ENCODE measurements at places on chromosomes 1 and 21.

- DNase-seq = no peak
Measured at GRCh38 chr1:6864166-6864565, 78.9 kb downstream of the CAMTA1 start.

DNA sequence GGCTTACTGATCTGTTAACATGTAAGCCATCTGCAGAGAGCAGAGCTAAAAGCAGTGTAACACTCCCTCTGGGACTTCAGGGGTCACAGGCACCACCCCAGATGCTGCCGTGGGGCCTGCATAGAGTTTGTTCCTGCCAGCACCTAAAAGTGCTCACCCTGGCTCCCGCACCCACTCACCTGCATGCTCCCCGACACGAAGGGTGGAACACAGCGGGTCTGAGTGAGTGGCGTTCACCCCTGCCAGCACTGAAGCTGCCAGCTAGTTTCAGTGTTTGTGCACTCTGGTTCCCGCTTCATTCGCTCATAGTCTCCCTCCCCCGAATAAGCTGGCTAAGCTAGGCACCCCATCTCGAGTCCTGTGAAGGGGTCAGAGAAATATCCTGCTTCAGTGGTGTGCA lies 1681.0 kb downstream of the NCAM2 start:
- no peak for DNase-seq

DNA sequence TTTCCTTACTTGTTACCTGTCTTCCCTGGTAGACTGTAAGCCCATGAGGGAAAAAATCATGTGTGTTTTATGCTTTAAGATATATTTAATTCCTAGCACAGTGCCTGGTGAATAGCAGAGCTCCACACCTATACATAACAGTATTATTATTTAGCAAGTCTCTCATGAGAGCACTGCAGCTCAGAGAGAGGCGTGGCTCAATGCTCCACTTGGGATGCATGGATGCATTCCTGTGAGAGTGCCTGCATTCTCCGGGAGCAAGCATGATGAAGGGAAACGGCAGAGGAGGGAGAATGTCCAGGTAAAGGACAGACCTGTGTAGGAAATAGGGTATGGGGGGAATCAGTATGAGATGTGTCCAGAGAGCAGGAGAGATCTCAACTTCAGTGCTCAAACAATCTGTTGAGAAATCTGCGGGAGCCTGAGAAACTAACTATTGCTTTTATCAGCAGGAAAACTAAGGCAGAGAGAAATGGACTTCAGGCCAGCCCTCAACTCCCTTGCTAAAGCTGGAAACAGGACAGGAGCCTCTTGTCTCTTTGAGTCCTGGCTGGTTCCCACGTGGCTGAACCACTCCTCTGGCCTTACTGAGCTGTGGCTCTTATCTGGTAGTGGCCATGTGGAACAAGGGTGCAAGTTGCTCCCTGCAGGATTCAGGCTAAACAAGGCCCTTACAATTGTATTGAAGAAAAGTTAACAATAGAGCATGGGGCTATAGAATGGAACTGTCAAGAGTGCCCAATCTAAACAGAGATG lies 113.1 kb downstream of the KCNN3 start:
- no peak for DNase-seq

DNA sequence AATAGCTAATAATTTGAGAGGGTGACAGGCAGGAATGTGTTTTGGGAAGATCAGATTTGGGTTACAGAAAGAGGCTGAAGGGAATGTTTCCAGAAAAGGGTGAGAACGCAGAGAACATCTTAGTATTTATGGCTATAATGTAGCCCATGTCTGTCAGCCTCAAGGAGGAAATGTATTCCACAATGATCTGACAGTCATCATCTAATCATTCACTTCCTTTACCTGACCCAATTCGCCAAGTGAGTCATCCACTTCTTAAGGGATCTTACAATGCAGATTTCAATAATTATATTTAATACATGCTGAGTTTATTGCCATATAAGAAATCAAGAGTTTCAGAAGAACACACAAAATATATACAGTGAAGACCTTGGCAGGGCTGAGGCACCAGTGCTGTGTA lies 10.8 kb downstream of the TRIM45 start:
- no peak for DNase-seq

- DNase-seq = no peak
Measured at GRCh38 chr21:18771845-18772380, 368.3 kb upstream of the TMPRSS15 start.

GRCh38 chr1:24502709-24503058 lies at the start of gene RCAN3:
Gene RCAN3, plus strand, starts transcription at chr1:24502836. Its CDS starts 11,537 bp downstream, at chr1:24514373.
- DNase-seq = peak; percentile 95

- DNase-seq = no peak
Measured at GRCh38 chr1:7457811-7458210, 313.3 kb upstream of the VAMP3 start.

- DNase-seq = no peak
Measured at GRCh38 chr1:221343136-221343535, 398.8 kb downstream of the DUSP10 start.

- DNase-seq = no peak
Measured at GRCh38 chr1:197725044-197725443, 50.2 kb downstream of the DENND1B start.

DNA sequence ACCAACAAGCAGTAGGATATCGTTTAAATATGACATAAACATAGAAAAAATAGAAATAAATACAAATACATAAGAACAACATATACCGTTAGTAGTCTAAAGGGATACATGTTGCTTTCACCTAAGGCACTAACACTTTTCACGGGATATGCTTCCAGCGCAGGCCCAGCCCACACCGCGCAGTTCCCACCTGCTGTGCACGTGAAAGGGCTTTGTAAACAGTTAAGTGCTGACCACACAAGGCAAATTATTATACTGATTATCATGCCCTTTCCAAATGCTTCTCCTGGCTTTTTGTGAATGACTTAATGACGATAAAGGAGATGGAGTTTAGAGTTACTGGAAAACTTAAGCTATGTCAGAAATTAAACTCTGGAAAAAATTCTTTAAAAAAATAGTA lies 11.3 kb upstream of the IL22RA1 start:
- no peak for DNase-seq

- DNase-seq = peak; percentile 98
Measured at GRCh38 chr1:202160377-202160940, at the start of gene PTPN7. Gene PTPN7, minus strand, starts transcription at chr1:202160602. Its CDS starts 1,200 bp downstream, at chr1:202159402.

DNA sequence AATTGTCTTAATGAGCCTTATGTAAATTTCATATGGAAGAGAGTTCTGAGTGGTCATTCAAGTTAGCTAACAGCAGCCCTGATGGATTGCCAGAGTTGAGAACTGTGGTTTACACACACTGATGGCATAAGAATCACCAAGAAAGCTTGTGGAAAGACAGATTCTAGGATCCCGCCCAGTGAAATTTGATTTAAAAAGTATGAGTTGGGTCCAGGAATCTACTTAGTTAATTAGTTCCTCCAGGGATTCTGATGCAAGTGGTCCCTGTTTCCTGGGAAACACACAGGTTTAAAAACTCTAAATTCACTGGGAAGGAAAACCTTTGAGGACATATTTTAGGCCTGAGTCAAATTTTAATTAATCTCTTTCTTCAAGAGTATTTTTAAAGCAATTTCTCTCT lies 144.3 kb downstream of the NTPCR start:
- no peak for DNase-seq

DNA sequence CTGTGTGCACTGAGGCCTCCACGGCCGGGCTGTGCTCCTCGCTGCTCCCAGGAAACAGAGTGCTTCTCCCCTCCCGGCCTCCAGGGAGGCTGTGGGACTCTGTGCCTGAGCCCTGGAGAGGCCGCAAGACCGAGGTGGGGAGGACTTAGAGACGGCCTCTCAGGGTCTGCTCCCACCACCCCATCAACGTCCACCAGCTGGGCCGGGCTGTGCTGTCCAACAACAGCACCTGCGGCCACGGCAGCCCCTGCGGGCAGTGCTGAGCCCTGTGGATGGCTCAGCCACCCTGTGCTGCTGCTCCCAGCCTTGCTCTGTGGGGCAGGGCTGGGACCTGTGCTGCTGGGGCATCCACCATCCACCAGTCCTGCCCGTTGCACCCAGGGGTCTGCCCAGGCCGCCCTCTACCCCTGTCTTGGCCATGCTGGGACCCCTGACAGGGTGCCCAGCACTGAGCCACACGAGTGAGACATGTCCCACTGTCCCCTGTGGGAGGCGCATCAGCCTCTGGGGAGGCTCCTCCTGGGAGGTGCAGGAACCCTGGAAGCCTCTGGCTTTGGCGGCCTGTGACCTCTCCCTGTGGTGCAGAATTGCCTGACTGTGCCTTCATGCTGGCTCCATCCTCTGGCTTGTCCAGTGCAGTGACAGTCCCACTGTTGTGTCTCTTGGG lies 31.2 kb upstream of the LRRC3 start:
- no peak for DNase-seq

DNA sequence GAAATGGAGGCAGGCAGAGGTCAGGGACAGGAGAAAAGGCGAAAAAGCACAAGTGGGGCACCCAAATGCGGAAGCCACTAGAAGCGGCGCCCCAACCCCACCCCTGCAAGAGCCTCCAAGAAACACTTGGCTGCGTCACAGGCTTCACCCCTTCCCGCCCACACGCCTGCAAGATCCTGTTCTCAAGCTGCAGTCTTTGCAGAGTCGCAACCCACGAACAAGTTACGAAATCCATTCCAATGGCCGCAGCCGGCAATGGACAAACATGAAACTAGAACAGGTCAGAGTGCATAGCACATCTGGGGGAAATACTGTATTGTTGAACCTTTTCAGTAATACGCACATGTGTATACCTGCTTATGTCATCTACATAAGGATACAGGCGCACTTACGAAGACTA lies 103.6 kb downstream of the PSMG1 start:
- DNase-seq = no peak

GRCh38 chr1:169906938-169907337 lies 13.2 kb upstream of the SCYL3 start:
- no peak for DNase-seq

DNA sequence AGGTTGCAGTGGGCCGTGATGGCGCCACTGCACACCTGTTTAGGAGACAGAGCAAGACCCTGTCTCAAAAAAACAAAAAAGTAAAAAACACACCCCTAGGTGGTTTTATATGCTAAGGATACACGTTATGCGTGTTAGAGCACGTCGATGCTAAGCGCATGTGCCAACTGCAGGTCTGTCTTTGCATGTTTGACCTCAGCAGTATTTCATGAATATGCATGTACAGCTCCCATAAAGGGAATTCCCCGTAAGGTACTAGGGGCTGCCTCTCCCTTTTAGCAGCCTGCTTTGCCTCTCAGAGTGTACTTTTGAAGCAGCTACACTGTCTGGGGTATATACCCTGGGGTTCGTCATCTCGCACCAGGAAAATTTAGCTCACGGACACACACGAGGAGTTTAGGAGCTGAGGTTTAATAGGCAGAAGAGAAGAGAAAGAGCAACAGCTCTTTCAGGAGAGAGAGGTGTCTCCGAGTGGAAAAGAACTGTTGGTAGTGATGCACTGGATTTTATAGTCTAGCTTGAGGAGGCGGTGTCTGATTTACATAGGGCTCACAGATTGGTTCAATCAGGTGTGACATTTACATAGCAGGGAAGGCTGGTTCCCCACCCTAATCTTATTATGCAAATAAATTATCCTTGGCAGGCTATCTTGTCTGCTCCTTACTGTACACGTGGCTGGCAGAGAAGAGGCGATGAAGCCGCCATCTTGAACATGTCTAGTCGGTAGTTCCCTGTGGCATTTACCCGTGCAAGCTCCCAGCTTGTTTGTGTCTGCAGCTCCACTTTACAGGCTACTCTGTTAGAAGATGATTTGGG lies 4.2 kb upstream of the OTUD3 start:
- DNase-seq = no peak

GRCh38 chr1:51234721-51235425 lies 1.2 kb upstream of the RNF11 start:
- peak; percentile 83 for DNase-seq

DNA sequence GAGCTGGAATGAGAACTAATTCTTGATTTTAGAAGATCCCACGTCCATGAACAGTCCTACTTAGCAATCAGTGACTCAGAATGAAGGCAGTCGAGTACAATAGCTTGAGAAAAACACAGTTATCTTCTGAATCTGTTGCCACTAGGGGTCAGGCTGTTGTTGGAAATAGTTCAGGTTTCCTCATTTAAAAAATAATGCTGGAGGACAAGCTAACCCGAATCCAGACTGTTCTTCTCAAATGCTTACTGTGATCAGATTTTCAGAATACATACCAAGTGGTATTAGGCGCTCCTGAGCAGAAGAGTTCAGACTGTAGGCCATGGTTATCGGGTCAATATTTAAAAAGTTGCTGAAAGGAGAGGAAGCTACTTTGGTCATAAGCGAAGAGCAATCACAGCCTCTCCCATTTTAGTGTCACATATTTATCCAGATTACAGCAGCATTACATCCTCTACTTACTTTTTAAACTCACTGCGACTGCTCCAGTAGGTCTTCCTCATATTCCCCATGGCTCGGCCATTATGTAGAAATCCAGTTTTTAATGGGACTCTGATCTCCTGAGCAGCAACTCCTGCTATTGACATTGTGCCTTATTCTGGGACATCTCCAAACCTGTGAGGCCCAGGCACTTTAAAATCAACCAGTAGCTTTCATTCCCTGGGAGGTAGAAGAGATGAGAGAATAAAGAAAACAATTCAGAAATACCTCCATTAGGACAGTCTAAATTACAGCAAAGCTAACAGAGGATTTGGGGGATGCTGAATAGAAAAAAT lies 10.9 kb downstream of the ERRFI1 start:
- peak; percentile 51 for DNase-seq

DNA sequence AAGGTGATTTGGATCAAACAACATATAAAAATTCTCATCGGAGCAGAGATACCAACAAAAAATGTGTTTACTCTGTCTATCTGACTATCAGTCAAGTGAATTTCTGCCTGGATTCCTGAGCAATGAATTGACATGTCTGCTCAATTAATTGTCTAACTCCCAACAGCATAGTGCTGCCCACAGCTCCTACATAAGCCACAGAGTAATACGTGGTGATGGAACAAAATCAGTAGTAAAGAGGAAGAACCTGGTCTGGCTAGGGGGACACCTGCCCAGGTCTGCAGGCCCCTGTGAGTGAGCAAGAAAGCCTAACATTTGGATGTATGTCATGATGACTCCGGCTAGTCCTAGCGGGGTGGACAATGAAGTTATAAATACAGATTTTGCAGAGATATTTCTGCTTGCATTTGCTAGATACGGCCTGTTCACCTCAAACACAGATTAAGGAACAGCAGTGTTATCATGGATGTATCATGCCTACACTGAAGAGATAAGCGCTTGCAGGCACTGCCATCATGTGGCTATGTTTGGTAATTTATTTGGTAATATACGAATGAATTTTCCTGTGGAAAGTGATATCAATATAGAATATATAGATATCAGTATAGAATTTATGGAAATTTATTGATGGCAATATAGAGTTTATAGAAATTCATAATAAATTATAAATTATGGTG lies 69.6 kb upstream of the LRRC8B start:
- peak; percentile 77 for DNase-seq

DNA sequence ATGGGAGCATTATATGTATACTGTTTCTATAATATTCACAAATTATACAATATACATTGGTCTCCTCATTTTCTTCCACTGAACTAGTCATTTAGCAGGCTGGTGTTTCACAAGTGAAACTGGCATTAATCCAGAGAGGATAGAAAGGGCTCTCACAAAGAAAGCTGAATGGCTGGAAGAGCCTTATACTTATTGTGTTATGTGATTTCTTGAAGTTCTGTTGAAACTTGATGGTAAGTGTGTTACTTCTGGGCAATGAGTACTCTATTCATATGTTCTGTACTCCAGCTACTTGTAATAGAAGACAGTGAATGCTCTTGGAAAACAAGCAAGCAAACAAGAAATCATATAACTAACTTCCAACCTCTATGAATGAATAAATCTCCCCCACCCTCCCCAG lies 14.9 kb downstream of the STX12 start:
- DNase-seq = no peak

GRCh38 chr1:164999146-164999545 lies 357.4 kb downstream of the LMX1A start:
- no peak for DNase-seq

Measured in activated CD4-positive, alpha-beta T cell treated with anti-CD3 and anti-CD28 coated beads for 36 hours (primary cell).